ENCODE measurements at places on chromosomes 6 and 20.

GRCh38 chr6:78861509-78861908, 5.8 kb upstream of the IRAK1BP1 start:
- no peak for DNase-seq

DNA sequence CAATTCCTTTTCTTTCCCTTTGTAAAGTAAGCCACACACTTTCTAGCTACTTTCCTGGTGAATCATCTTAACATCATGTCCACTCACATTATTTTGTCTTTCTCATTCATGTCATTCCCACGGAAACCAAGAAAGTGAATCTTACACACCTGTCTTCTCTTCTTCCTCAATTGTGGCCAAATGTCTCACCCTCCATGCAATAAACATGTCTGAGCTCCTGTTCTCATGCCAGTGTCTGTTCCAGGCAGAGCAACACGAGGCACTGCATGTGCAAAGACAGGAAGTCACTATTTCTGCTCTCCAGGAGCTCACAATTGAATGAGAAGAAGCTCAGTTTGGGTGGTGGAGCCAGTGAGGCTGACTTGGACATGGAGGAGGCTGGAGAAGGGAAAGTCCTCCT, 29.0 kb upstream of the TMEM244 start:
- DNase-seq = no peak

GRCh38 chr6:170130201-170130621, 160.7 kb downstream of the DLL1 start:
- peak; percentile 81 for DNase-seq

- DNase-seq = no peak
Measured at GRCh38 chr6:99282479-99283062, 66.9 kb downstream of the FAXC start.

GRCh38 chr20:41358717-41359116, 7.9 kb downstream of the EMILIN3 start:
- no peak for DNase-seq

DNA sequence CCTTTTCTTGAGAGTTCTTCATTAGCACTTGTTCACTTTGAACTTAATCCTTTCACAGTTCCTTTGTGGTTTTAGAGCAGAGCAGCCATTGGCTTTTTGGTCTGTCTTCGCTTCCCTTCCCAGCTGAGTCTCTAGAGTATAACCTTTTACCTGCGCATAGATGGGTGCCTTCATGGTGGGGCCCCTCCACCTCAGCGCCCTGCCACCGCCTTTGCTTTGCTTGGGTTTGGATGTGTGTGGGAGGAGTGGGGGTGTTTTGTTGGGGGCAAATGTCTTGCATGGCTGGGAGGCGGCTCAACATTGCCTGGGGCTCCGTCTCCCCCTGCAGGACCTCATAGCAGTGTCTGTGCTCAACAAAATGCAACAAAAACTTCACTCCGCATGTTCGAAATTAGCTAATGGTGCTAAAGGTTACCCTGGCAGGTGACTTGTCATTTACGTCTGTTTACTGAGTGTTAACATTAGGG, 11.9 kb downstream of the PYGB start:
- no peak for DNase-seq

DNA sequence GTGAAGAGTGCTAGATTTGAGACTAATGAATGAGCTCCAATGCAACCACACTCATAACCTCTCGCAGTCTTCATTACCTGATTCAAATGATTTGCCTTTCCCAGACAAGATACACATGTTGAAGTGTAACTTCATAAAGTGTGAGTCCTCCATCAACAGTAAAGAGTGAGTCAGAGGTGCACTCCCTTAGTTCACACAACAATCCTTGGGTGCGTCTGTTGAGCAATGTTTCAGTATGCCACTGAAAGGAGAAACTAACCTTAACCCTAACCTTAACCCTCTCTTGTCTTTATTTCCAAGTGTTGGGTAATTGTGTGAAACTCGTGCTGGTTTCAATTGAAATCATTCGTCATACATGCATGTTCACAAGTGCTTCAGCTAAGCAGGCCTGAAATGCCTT, 21.0 kb upstream of the RIN2 start:
- peak; percentile 16 for DNase-seq

DNA sequence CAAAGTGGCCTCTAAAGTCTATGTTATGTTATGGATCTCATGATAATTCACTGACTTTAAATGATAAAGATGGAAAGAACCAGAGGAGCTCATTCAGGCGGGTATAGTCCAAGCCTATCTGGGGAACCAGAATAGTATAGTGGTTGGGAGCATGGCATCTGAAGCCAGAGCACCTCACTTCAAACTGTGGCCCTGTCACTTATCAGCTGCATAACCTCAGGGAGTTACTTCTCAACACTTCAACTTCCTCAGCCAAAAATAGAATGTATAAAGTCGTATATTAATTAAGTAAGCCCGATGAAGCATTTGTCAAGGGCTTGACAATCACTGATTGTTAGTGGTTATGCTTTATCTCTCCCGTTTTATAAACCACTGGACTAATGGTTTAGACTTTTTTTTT, 112.7 kb downstream of the RTN4IP1 start:
- DNase-seq = no peak

GRCh38 chr6:112296694-112297093, 42.3 kb upstream of the LAMA4 start:
- DNase-seq = no peak

DNA sequence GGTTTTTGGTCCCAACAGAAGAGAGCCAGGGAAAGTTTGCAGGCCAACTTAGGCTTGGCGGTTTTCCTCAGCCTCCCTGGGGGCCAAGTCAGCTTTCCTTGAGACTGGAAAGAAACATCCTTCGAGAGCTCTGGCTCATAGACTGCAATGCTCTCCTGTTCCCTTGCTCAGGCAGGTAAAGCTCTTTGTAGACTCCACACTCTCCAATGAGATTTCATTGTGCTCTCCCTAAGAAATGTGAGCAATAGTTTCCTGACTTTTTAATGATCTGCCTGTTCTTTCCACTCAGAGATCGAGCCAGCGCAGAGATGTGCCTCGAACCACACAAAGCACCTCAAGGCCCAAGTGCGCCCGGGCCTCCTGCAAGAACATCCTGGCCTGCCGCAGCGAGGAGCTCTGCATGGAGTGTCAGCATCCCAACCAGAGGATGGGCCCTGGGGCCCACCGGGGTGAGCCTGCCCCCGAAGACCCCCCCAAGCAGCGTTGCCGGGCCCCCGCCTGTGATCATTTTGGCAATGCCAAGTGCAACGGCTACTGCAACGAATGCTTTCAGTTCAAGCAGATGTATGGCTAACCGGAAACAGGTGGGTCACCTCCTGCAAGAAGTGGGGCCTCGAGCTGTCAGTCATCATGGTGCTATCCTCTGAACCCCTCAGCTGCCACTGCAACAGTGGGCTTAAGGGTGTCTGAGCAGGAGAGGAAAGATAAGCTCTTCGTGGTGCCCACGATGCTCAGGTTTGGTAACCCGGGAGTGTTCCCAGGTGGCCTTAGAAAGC, 13.9 kb downstream of the TNFAIP3 start:
- no peak for DNase-seq

DNA sequence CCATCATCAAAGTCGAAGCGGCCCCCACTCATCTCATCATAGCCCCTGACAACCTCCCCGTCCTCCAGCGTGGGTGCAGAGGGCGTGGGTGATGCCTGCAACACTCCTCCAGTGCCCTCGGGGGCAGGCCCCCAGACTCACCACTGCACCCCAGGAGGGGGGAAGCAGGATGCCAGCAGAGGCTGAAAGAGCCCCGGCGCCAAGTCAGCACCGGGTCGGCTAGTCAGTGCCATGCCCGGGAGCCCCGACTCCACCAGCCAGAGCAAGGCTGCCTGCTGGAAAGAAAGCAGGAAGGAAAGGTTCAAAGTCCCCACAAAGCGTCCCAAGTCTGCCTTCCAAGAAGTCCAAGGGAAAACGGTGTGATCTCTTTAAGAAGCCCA, 324 bp downstream of the JPH2 start:
- DNase-seq = no peak

- DNase-seq = no peak
Measured at GRCh38 chr20:53786445-53787267, 193.0 kb upstream of the ZNF217 start.

- DNase-seq = no peak
Measured at GRCh38 chr6:155943635-155944034, 488.0 kb upstream of the NOX3 start.

GRCh38 chr20:61526907-61527306, 274.8 kb downstream of the CDH4 start:
- no peak for DNase-seq

DNA sequence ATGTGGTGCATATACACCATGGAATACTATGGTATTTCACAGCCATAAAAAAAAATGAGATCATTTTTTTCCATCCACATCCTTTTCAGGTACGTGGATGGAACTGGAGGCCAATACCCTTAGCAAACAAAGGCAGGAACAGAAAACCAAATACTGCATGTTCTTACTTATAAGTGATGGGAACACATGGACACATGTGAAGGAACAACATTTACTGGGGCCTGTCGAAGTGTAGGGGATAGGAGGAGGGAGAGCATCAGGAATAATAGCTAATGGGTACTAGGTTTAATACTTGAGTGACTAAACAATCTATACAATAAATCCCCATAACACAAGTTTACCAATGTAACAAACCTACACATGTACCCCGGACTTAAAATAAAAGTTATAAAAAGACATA, 30.5 kb downstream of the CCN2 start:
- no peak for DNase-seq

DNA sequence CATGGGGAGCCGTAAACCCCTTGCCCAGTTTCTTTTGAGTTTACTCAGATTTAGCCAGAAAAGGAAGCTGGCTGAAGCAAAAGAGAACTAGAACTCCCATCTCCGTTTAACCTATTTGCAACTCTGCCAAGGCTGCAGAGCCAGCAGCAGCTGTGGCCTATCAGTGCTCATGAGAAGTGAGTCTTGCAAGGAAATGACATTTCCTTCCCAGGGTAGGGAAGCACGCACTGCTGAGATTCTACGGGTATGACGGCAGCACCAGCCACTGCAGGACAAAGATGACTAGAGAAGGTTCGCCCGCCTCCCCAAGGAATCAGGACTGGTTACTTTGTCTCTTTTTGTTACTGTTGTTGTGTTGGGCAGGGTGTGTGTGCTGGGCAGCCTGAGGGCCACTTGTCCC, 47.6 kb downstream of the PPP1R3G start:
- DNase-seq = peak; percentile 72

GRCh38 chr6:42720739-42721138, 1.7 kb downstream of the PRPH2 start:
- no peak for DNase-seq

GRCh38 chr6:8352335-8352965, 82.9 kb downstream of the SLC35B3 start:
- DNase-seq = no peak

DNA sequence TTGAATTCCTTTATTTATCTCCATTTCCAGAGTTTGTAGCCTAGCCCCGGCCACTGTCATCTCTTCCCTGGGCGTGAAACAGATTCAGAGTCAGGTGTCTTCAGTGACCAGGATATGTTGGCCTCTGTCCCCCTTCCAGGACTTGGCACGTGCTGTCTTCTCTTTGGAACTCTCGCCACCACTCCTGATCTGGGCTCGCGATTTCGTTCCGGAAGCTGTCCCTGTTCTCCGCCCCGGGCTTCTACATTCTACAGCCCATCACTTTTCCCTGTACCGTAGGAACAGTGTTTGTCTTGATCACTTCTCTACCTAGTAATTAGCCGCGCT, 739 bp downstream of the GSS start:
- no peak for DNase-seq

DNA sequence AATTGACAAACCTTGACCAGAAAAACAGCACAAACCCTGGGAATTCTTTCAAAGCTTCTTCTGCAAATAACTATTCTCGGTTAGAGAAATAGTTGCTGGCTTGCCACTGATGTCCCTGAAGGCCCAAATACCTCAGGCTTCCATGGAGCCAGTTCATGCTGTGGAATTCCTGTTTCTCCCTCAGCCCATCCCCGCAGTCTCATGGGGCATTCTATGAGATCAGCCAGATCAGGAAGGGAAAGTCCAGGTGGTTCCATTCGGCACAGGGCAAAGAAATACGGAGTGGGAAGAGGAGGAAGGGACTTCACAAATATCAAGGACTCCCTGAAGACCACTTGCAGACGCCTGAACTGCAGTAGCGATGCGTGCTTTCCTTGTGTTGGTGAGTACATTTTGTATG, 63.3 kb downstream of the MYLK4 start:
- DNase-seq = no peak
